Cortex of kidney (tissue), 1 donor: ENCODE measurements at places on chromosomes 16 and 17.

- DNase-seq, result no peak
These were observed 62.4 kb downstream of the PECAM1 start for GRCh38 chr17:64328036-64328858.

DNA sequence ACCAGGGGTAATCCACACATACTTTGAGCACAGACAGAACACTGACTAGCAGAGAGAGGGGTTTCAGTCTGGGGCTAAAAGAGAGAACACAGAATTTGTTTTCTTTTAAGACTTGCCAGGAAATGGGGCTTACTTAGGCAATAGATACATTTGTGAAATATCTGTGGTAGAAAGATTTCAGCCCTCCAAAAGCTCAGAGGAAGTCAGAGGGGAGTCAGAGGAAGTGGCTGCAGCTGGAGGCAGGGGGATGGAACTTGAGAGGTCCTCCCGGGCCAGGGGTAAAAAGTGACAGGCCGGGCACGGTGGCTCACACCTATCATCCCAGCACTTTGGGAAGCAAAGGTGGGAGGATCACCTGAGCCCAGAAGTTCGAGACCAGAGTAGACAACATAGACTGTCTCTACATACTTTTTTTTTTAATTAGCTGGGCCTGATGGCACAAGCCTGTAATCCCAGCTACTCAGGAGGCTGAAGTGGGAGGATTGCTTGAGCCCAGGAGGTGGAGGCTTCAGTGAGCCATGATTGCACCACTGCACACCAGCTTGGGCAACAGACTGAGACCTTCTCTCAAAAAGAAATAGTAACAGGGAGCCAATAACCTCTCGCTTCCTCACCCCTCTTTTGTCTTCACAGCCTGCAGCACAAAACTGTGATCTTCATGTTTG, 49.9 kb downstream of the NLRC5 start:
- no peak for DNase-seq

GRCh38 chr17:14805348-14805747, 459.8 kb downstream of the PMP22 start:
- DNase-seq, result no peak

GRCh38 chr17:49741692-49742076, 22.2 kb downstream of the FAM117A start:
- no peak for DNase-seq

- DNase-seq, result no peak
These were observed 4.1 kb upstream of the TNFRSF13B start for GRCh38 chr17:16975744-16976625.

GRCh38 chr17:76307966-76308338, at the start of gene QRICH2:
QRICH2 (minus strand) TSS chr17:76308276; CDS start chr17:76307998, 278 bp downstream.
- DNase-seq, result no peak

DNA sequence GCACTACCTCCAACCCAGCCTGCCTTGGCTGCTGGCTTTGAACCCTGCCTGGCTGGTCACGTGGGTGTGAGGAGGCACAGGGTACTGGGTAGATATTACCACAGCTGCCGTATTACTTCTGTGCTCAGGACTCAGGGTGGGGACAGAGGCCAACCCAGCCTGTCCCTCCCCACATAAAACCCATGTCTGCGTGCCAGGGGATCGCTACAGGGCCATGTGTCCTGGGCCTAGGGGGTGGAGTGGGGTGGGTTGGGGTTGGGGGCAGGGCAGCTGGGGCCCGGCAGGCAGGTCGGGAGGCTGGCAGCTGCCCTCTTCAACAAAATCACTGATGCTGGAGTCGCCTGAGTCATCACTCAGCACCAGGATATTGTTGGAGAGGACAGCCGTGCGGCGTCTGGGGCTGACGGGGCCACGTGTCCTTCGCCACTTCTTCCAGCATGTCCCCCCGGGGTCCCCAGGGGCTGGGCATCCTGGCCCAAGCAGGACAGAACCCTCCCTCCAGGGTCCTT, 39.7 kb upstream of the PVALEF start:
- DNase-seq, result no peak

- DNase-seq, result no peak
These were observed 16.8 kb downstream of the NQO1 start for GRCh38 chr16:69709456-69710084.

DNA sequence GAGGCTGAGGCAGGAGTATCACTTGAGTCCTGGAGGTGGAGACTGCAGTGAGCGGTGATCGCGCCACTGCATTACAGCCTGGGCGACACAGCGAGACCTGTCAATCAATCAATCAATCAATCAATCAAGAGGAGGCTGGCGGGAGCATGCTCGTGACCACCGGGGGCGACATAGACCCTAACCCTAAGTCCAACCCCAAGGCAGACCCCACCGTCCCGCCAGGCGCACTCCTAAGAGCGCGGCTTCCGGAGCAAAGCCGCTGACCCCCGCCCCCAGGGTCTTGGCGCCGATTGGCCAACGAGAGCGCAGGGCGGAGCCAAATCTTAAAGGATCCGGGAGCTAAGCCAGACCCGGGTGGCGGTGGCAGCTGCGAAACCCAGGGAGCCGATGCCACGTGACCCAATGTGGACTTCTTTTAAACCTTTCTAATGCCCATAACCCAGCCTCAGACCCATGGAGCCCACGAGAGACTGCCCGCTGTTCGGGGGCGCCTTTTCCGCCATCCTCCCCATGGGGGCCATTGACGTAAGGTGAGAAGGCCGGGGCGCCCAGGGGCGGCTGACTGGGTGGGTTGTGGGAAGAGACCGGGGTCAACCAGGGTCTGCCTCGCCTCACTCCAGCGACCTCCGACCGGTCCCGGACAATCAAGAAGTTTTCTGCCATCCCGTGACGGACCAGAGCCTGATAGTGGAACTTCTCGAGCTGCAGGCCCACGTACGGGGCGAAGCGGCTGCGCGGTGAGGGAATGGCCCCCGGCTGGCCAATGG, at the start of gene RANGRF:
RANGRF (plus strand) TSS at position 335 of the 767 bp plus-strand sequence; CDS start at position 454, 119 bp downstream.
- DNase-seq, result no peak
